Left kidney (tissue), 8 donors: ENCODE measurements at places on chromosomes 6 and 20.

DNA sequence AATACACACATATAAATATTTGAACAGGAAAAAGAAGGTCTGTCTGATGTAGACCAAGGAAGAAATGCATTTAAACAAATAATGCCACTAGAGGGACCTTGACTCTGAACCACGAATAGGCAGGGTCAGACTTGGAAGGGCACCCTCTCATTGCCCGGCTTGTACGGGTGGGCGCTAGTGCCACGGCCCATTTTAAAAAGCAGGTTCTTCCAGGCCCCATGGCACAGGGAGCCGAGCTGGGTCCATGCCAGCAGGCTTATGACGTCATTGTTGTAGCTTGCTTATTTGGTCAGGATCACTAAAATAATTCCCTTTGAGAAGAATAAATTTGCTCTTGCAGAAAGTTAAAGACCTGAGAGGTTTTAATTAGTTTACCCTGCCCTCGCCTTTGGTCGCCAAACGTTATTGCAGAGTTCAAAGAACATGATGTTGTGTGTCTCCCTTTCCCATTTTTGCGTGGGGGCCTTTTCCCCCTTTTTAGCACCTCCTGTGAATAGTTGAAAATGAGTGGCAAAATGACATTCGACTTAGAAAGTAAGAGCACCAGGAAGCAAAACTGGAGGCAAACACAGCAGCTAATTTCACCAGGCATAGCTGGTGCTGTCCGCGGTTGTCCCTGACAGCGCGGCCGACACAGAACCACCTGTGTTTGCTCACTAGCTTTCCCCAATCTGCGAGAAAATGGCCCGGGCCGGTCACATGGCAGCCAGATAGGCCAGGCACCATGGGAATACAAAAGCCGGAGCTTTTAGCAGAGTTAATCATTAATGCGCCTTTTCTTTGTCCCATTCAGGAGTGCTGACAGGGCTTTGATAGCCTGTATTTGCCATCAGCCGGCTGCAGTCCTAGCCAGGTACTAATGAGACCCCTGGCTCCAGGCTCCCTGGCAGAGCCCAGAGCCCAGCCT is 93.8 kb downstream of the FOXA2 start:
- DNase-seq: peak; percentile 61

DNA sequence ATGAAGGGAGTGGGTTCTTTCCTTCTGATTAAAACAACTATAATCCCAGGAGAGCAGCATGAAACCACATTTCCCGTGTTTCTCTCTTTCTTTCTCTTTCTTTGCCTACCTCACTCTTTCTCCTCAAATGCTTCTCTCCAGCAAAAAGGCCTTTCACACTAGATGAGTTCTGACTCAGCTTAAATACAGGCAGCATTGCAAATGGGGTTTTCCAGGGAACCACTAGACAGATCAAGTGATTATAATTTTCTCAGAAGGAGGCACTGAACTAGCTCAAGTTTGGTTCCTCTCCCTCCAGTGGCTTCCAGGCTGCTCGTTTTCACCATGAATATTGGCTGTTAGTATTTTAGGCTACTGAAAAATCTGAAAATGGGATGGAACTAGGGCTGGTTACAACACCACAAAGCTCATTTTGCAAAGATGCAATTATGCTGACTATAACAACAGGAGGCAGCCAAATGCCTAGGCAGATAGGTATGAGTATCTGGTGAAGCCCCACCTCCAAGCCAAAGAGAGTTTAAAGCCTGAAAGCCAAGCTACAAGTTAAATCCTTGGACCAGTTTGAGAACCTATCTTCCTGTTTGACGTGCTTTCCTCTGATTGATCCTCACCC is 260.0 kb downstream of the MMUT start:
- no peak for DNase-seq

DNA sequence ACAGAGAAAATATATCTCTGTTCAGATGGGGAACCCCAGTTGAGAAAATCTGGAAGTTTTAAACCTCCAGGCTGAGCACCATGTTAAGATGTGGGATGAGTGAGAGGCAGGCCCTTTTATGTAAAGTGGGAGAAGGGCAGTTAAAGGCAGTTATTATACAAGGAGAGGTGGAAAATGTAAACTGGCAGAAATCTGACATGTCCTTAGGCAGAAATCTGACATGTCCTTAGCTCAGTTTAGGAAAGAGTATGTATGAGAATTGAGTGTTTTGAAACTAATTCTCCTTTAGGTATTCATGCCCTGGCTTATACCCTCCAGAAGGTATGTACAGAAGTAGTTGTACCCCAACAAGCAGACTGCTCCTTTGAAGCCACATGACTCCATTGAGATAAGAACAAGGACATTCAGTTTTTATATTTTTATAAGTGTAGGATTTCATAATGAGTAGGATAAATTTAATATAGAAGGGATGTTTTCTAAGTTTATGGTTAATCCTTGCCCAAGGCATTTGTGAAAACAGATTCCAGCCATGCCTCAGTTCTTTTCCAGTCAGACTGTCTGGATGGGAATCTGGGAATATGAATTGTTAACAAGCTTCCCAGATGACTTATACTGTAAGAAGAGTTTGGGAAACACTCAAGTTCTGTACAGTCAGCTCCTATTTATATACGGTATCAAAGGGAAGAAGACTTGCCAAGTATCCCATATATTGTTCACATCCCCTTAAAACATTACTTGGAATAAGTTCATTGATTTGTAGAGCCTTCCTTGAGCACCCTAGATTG is 87.7 kb downstream of the SCAND1 start:
- no peak for DNase-seq

- DNase-seq: no peak
These were observed 1.1 kb upstream of the SLC32A1 start for GRCh38 chr20:38723017-38723847.
